ENCODE measurements at places on chromosomes 4 and X. TPM values are rescaled to one million over a fixed set of nuclear protein-coding genes. Genes with fewer than 3 reads are reported as not detected.

GRCh38 chr4:154714339-154715040 is 29.3 kb upstream of the LRAT start:
- DNase-seq = no peak

- no peak for DNase-seq
These were observed 601.4 kb upstream of the AADAT start for GRCh38 chr4:170691168-170691567.

DNA sequence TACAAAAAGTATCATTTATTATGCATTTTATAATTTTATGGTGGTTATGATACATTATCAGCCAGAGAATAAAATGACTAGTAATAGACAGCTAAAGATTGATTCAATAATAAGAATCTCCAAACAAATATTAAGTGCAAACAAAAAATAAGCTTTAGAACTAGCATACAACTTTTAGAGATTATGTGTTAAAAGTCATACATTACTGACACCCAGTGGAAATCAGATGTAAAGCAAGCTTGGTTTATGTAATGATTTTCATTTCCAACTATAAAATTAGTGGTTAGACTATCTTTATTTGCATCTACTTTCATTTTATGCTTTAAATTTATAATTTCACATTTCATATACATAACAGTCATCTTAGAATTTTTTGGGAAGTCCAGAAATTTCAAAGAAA is 57.7 kb downstream of the IL13RA2 start:
- DNase-seq = no peak

- no peak for DNase-seq
These were observed 44.6 kb downstream of the FGFBP1 start for GRCh38 chr4:15893962-15894361.

RS1 gene
- total RNA-seq = not detected

DNA sequence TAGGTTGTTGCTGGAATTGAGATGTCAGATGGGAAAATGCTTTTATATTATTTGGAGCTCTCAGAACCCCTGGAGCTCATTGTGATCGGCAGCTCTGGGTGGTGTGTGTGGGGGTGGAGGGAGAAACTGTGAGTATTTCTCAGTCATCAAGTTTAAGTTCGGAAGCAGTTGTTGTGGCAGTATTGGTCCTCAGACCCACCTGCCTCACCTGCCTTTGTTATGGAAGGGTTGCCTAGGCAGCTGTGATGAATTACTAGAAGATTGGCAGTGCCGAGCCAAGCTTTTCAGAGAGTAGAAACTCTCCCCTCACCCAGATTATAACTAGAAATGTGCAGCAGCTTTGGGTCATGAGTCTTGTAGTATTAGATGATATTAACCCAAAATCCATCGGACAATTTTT is 9.5 kb downstream of the IGSF1 start:
- DNase-seq = no peak

DNA sequence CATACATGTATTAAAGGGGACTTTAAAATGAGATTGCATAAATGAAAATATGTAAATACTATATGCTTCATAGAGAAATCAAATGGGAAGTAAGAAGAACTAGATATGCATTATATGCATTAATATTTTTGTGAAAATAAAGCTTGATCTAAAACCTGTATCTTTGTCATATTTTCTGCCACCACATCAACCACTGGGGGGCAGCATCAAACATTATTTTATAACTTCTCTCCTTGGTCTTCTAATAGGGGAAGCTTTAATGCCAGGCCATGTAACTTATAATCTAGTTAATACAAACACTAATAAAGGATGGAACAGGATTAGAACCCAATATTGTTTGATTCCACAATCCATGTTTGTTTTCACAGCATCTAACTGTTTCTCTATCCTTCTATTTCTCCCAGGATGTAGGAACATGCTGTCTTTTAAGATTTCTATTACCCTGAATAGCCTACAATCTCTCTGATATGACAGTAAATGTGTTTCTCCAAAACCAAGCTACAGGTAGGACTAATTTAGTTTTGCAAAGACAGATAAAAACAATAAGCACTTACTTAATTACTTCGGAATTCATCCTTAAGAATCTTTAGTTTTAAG is 10.0 kb downstream of the QRFPR start:
- DNase-seq = no peak

TEX13D gene
- not detected for total RNA-seq

- no peak for DNase-seq
These were observed 3.4 kb downstream of the TEX13B start for GRCh38 chrX:107978707-107979307.

CCDC149 gene
- total RNA-seq = 43.4 TPM

PARM1 gene
- total RNA-seq = 202 TPM

TGIF2LX gene
- not detected for total RNA-seq

DNA sequence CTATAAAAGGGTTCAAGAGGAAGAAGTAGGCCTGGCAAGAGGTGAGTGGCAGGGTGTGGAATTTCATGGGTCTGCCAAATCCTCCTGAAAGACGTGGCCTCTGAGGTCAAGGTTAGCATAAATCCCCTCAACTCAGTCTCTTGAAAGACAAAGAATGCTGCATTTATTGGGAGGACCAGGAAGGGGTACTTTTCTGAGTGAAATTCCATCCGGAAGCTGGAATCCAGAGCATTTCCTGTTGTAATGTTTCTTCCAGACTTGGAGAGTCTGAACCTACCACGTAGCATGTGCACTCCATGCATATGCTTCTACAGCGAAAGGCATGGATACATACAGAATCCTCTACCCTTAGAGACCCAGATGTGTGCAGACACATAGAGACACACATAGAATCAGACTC is 13.4 kb upstream of the FGD1 start:
- DNase-seq = no peak

DNA sequence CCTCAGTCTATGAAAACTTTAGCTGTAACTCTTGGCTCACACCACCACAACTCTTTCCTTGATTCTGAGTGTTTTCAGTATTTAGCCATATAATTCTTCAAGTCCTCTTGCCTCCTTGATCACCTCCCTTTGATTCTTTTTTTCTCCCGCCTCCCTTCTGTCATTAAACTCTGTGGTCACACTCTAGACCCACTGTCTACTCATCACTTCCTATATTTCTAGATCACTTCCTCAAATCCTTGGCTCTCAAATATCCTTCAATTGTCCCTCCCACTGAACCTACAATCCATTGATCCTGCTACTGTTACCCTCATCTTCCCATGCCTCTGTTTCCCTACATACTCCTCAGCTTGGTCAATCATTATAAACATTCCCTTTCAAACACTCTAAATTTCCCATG is 12.4 kb upstream of the CXXC4 start:
- DNase-seq = no peak

GRCh38 chr4:45453258-45453853 is 670.5 kb downstream of the GABRG1 start:
- no peak for DNase-seq

HMGN5 gene
- total RNA-seq = 8.3 TPM

- no peak for DNase-seq
These were observed 52.5 kb downstream of the PPARGC1A start for GRCh38 chr4:23837371-23837770.

GRCh38 chrX:82219129-82219528 is 1017.2 kb downstream of the SH3BGRL start:
- no peak for DNase-seq

DNAAF6 gene
- not detected for total RNA-seq

Data from aorta (tissue), 5 donors.